Psoas muscle (tissue), 8 donors: ENCODE measurements at places on chromosomes 5 and 9. TPM values are rescaled to one million over a fixed set of nuclear protein-coding genes. Genes with fewer than 3 reads are reported as not detected.

DNA sequence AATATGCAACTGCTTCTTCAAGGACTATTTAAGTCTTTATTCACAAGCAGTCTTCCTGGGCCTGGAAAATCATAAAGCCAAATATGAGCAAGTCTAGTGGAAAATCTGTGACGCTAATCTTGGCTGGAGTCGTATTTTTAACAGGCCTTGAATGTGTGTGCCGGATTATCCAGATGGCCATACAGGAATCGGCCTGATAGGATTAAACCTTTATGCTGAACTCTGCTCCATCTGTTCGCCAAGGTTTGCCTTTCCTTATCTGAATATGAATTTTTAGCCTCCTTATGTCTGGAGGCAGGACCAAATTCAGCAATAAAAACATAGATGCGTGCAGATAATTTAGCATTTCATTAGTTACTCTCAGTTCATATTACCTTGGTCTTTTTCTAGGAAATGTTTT, 294.5 kb downstream of the EBF1 start:
- no peak overlapping the region for H3K4me3 ChIP-seq
- H3K27me3 ChIP-seq: no peaks in the 10 kb centered on the region
- no peak for DNase-seq
- no peaks in the 10 kb centered on the region for H3K36me3 ChIP-seq

GRCh38 chr5:132591145-132591544, 34.4 kb downstream of the RAD50 start:
- peaks cover 100% of the 10 kb centered on the region for H3K36me3 ChIP-seq
- no peak overlapping the region for H3K4me3 ChIP-seq
- H3K27me3 ChIP-seq: no peaks in the 10 kb centered on the region
- DNase-seq: no peak

- DNase-seq: no peak
- H3K4me3 ChIP-seq: peak overlapping the region; percentile 98
- H3K27me3 ChIP-seq: no peaks in the 10 kb centered on the region
- no peaks in the 10 kb centered on the region for H3K36me3 ChIP-seq
- H3K4me1 ChIP-seq: peaks cover 10% of the 10 kb centered on the region
Measured at GRCh38 chr9:130041648-130042405, 1.2 kb downstream of the FNBP1 start.

Gene SMIM15
- 19.3 TPM for total RNA-seq
